HS-5 (cell line): ENCODE measurements at places on chromosomes 3 and 15.

GRCh38 chr15:56249092-56249491, 5.4 kb upstream of the RFX7 start:
- no peak for DNase-seq

GRCh38 chr3:106609666-106610301, 741.0 kb upstream of the CBLB start:
- DNase-seq = peak; percentile 64

GRCh38 chr15:39213385-39213840, 367.5 kb upstream of the THBS1 start:
- peak; percentile 93 for DNase-seq

DNA sequence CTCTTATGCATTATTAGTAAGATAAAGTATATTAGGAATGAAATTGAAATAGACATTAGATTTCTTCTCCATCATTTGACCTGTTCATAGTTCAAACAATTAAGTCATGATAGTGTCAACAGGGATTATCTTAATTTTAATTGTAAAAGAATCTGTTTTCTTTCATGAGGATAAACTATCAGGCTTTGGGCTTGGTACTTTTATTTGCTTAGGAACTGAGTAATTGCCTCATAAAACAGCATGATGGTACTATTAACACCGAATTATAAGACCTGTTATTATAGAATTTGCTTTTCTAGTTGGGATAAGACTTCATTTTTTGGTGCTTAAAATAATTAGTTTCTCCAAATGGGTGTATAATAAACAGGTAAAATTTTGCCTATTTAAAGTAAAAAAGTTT, 71.8 kb downstream of the FNDC3B start:
- DNase-seq = no peak

GRCh38 chr15:57784081-57784511, 77.6 kb downstream of the POLR2M start:
- peak; percentile 35 for DNase-seq

DNA sequence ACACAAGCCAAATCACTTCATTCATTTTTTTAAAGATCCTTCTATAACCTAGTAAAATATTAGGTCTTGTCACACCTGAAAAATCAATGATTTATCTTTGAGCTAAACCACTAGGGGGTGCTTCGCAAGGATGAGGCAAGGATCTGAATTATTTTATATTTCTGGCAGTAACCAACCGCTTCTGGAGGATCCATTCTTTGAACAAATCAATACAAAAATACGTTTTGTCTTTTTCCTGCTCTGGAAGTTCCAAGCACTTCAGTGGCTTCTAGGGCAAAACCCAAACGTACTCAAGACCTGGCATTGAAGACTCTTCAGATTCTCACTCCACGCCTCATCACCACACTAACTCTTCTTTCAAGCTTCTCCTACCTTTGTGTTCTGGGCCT, 486 bp downstream of the LSG1 start:
- no peak for DNase-seq

DNA sequence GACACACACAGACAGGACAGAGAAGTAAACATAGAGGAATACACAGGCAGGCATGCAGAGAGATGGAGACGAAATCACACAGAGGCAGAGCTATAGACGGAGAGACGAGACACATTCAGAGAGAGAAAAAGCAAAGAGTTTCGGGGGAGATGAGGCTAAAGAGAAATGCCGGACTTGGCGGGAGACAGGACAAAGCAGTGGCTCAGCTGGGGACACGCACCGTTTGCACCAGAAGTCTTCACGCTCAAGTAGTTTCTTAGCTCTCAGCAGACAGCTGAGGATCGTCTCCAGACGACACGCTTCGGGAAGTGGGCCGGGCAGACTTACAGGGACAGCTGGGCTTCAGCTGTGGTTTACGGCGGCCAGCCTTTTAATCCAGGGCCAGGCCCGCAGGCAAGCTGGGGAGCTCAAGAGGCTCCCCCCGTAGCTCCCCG, 56.2 kb upstream of the DLG1 start:
- no peak for DNase-seq

DNA sequence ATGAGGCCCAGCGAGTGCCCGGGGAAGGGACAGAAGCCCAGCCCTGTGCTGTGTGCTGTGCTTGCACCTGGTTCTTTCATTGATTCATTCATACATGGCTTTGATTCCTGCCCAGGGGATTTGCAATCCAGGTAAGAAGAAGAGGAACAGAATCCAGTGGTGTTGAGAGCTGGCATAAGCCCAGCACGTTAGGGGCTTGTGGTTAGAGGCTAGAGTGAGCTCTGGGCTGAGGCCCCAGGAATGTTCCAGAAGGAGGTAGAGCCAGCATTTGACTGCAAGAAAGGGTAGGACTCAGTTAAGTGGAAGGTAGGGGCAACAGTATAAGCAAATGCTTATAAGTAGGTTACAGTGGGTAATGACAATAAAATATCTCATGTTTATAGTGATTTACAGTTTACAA, 2.3 kb downstream of the VWA5B2 start:
- no peak for DNase-seq

DNA sequence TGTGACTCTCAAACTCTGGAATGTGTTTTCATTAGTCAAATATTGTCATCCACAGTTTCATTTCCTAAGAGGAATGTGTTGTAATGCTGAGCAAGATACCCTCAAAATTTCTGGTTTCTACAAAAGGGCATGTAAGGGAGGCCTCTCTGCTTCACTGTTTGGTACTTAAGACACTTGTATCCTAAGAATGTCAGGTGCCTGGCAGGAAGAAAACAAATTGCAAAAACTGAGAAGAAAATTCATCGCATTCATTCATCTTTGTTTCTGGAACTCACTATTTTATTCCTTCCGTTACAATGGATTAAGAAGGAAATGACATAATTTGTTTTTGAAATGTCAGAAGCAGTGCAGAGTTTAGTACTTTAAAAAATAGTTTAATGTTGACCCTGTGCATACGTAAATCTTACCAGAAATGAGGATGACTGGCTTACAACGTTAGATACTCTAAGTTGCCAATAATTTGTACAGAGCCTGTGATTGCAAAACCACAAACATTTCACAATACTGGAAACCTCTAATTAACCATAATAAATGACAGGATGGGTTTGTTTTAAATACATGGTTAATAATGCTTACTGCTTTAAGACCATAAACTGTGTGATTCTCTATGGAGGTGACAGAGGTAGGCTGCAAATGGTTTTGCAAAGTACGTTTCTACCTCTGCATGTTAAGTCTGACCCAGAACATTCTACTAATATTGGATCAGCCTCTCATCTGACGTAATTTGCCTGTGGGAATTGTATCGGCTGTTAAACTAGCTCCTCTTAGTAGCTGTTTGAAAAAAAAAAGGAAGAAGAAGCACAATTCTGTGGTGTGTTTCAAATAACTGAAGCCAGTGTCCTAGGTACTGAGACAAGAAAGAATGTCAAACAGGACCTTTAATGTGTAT, 477.8 kb downstream of the RBMS3 start:
- peak; percentile 77 for DNase-seq

- no peak for DNase-seq
Measured at GRCh38 chr15:45637141-45637540, 2.3 kb downstream of the SQOR start.

DNA sequence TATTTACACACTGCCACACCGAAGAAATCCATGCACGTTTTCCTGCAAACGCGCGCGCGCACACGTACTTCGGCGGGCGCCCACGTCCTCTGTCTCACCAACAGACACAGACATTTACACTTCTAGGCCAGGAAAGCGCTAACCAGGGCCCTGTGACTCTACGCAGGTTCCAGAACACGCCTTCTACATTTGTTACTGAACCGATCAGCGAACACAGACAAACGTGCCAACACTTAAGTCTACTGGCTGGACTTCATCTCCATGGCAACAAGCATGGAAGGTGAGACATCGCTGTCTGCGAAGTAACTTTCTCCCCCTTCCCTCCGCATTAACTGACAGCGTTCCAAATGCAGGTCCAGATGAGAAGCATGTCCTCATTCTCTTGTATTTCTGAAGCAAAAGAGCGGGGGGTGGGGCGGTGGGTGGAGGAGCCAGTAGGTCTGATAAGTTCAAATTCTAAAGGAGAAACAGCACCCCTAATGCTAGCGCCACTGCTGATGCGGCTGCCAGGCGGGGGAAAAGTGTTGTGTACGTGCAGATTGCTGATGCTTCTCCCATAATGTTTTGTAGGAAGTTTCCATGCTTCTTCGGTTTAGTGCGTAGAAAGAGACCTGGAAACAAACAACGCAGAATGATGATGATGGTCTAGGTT, at the start of gene CTXN2:
Gene CTXN2 (plus strand): TSS at position 92 of the 652 bp plus-strand sequence. CDS start 9,636 bp downstream, outside the sequence.
- DNase-seq = no peak

DNA sequence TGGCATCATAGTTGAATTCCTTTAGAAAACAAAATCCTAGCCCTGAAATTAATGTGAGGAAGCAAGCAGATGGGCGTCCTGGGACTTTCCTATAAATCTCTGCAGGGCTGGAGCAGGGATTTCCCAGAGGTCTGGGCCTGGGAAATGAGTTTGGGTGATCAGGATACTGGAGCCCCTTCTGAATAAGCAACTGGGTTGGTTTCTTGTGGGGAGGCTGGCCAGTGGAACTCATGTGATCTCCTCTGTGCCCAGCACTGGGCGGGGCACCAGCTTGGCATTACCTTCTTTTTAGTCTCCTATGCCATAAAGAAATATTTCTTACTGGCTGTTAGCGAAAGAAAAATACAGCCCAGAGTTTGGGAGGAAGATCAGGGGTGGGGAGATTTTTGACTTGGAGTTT, 1.7 kb downstream of the THSD4 start:
- DNase-seq = no peak

DNA sequence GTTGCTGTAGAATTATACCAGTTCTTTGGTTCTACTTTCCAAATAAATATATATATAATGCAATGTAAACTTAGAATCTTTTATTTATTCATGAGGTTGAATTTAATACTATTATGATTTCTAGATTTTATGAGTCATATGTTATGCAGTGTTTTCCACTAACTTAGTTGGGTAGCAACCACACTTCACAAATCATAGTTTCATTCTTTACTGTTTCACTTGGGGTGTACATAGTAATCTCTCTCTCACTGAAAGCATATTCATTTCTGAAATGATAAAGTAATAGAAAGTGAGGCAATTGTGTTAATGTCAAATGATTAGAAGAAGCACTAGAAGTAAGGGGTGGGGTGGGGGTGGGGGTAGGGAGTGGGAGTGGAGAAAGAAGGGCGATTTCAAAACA, 52.6 kb downstream of the IQCH start:
- no peak for DNase-seq

GRCh38 chr15:48682942-48683651, 37.6 kb upstream of the FBN1 start:
- no peak for DNase-seq

- peak; percentile 85 for DNase-seq
Measured at GRCh38 chr15:87609474-87609873, 647.1 kb downstream of the NTRK3 start.

DNA sequence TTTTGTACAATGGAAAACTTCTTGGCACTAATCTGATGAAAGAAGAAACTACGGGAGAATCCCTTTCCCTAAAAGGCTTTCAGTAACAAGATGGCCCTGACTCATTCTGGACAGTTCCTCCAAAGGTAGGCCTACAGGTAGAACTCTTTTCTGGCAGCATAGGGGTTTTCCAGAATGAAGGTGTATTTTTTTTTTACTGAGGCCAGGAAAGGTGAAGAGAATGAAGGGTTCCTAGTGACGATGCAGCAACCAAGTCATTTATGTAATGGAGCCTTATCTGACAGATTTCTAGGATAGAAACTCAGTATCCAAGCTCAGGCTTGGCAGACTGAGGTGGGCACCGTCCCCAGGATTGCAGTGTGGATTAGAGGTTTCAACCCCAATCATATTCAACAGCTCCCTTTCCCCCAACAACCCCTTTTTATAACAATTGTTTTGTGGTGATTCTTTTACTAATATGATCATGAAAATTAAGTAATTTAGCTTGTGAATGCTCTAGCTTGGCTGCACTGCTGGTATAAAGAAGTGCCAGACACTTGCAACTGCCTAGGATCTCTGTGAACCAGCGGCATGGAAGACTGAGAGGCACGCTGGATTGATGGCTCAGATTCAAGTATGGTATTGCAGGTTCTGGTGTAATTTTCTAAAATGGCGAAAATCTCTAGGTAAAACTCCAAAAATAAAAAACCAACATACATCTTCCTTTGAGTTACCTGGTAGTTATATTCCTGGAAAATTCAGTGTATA, 8.7 kb upstream of the TRIM69 start:
- DNase-seq = no peak

DNA sequence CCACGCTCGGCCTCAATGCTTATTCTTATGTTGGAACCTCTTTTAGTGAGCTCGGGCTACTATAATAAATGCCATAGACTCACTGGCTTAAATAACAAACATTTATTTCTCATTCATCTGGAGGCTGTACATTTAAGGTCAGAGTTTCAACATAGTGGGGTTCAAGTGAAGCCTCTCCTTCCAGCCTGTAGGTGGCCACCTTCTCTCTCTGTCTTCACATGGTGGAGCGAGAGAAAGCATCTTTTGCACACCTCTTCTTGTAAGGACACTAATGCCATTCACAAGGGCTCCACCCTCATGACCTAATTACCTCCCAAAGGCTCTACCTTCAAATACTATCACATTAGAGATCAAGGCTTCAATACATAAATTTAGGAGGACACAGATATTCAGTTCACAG, 520.3 kb upstream of the EPHA6 start:
- DNase-seq = no peak

DNA sequence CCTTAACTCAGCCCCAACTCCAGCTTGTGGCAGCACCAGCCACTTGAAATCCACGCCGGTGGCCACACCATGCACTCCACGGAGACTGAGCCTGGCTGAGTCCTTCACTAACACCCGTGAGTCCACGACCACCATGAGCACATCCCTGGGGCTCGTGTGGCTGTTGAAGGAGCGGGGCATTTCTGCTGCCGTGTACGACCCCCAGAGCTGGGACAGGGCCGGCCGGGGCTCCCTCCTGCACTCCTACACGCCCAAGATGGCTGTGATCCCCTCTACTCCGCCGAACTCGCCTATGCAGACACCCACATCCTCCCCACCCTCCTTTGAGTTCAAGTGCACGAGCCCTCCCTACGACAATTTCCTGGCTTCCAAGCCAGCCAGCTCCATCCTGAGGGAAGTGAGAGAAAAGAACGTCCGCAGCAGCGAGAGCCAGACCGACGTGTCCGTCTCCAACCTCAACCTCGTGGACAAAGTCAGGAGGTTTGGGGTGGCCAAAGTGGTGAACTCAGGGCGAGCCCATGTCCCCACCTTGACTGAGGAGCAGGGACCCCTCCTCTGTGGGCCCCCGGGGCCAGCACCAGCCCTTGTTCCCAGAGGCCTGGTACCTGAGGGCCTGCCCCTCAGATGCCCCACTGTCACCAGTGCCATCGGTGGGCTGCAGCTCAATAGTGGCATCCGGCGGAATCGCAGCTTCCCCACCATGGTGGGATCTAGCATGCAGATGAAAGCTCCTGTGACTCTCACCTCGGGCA, 42.9 kb downstream of the CCK start:
- DNase-seq = no peak
